ENCODE measurements at places on chromosomes 5 and 9.

DNA sequence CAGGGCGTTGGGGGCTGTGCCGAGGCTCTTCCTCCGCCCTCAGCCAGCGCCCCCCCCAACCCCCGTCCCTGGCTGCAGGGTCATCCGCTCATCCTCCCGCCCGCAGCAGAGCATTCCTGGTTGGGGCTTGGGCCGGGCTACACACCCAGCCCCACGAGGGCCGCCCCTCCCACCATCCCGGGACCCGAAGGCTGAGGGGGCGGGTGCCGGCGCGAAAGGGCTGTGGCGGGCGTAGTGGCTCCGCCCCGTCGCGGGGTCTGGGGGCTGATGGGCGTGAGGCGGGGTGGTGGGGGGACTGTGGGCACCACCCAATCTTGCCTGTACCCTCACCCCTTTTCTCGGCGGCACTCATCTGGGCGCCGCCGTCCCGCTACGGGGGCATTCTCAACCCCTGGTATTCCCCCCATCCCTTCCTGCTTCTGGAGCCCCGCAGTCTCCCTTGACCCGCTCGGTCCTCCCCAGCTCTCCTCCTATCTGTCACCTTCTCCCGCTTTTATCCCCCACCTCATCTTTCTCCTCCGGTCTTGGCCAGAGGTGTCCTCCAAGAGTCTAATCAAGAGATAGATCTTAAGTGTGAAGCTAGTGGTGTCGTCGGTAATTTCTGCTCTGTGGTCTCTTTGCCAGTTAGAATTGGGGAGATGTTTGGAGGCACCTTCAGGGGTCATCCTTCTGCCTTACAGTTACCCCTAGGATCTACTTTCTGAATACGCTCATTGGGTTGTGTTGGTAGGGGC lies 1.6 kb downstream of the FER start:
- H3K4me3 ChIP-seq: peak overlapping the region; percentile 92
- H3K36me3 ChIP-seq: no peaks in the 10 kb centered on the region
- H3K27ac ChIP-seq: peak overlapping the region; percentile 97
- H3K4me1 ChIP-seq: peaks cover 18% of the 10 kb centered on the region
- H3K27me3 ChIP-seq: no peaks in the 10 kb centered on the region

GRCh38 chr5:73365301-73365853 lies 83.2 kb downstream of the FOXD1 start:
- H3K27ac ChIP-seq: no peak overlapping the region
- H3K36me3 ChIP-seq: no peaks in the 10 kb centered on the region
- no peak overlapping the region for H3K4me3 ChIP-seq
- peaks cover 9% of the 10 kb centered on the region for H3K27me3 ChIP-seq

DNA sequence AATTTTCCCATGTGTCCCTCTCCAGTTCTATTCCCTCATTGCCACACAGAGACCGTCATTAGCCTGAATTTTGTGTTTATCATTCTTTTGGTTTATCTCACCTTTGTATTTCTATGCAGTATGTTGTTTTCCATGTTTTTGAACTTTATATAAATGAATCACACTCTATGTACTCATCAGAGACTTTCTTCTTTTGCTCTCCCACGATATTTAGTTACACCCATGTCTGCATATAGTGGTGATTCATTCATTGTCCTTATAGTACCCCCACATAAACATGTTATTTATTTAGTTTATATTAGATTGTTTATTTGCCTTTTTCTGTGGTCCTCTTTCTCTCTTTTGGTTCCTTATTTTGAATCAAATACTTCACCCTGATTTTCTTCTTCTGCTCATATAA lies 199.7 kb downstream of the FSTL4 start:
- no peak overlapping the region for H3K27ac ChIP-seq
- DNase-seq: no peak
- no peak overlapping the region for H3K4me3 ChIP-seq

DNA sequence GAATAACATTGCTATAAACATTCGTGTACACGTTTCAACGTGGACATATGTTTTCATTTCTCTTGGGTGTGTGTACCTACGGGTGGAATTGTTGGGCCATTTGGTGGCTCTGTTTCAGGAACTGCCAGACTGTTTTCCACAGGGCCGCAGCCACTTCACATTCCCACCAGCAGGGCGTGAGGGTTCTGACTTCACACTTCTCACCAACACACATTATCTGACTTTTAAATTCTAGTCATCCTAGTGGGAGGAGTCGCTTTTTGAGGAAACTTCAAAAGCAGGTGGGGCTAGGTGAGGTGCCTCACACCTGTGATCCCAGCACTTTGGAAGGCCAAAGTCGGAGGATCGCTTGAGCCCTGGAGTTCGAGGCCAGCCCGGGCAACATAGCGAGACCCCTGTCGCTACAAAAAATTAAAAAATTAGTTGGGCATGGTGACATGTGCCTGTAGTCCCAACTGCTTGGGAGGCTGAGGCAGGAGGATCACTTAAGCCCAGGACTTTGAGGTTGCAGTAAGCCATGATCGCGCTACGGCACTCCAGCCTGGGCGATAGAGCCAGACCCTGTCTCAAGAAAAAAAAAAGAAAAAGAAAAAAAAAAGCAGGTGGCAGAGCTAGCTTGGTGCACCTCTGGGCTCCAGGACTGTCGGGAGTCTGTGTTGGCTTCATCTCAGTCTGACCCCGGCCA lies 28.5 kb downstream of the TSPAN17 start:
- H3K4me3 ChIP-seq: no peak overlapping the region
- H3K27ac ChIP-seq: no peak overlapping the region

GRCh38 chr5:52748590-52748989 lies 39.1 kb upstream of the ITGA1 start:
- H3K4me3 ChIP-seq: no peak overlapping the region
- H3K27me3 ChIP-seq: no peaks in the 10 kb centered on the region
- no peak for DNase-seq
- no peaks in the 10 kb centered on the region for H3K36me3 ChIP-seq
- no peak overlapping the region for H3K27ac ChIP-seq
- no peaks in the 10 kb centered on the region for H3K4me1 ChIP-seq

DNA sequence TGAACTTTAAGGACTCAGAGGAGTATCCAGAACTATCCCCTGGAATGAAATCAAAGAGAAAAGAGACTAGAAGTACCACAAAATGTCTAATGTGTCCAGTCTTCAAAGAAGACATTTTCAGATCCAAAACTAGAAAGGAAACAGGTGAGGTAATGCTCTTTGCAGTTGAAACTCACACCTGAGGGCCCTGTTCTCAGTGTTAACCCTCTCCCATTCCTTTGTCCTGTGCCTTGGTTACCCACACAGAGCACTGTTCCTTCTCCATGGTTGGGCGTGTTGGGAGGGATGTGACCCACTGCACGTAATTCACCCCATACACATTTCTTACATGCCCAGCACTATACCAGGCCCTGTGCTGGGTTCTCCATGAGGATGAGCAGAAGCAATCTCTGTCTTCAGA lies 21.3 kb downstream of the MSANTD3 start:
- H3K27me3 ChIP-seq: no peaks in the 10 kb centered on the region
- no peaks in the 10 kb centered on the region for H3K36me3 ChIP-seq
- DNase-seq: no peak
- no peak overlapping the region for H3K27ac ChIP-seq

DNA sequence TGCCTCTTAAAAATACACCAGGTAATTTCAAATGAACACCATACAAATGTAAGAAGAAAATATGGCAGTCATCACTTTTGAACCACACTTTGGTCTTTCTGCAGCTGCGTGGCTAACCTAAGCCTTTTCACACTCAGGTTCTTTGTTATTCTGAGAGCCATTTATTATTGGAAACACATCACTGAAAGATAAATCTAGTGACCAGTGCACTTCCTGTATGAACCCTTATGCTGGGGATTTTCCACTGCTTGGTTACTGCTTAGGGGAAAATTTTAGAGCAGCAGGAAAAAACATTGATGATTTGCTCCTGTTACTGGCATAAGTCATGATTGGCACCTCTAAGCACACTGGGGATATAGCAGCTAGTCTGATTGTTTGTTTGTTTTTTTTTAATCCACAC lies 58.6 kb upstream of the RANBP3L start:
- H3K27ac ChIP-seq: no peak overlapping the region
- no peaks in the 10 kb centered on the region for H3K4me1 ChIP-seq
- no peak overlapping the region for H3K4me3 ChIP-seq
- no peaks in the 10 kb centered on the region for H3K36me3 ChIP-seq

DNA sequence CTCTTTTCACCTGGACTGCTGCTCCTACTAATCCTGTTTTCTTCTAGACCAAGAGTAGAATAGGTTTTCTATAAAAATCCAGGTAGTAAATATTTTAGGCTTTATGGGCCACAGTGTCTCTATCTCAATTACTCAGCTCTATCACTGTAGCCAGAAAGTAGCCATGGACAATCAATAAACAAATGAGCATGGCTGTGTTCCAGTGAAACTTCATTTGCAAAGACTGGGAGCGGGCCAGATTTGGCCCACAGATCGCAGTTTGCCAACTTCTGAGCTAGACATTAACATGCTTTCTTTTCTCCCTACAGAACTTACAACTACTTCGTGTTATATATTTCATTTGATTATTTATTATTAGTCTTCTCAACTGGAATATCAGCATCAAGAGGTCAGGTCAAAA lies 30.2 kb downstream of the BRINP1 start:
- DNase-seq: no peak
- H3K27me3 ChIP-seq: no peaks in the 10 kb centered on the region
- H3K27ac ChIP-seq: no peak overlapping the region
- H3K4me1 ChIP-seq: no peaks in the 10 kb centered on the region

- no peaks in the 10 kb centered on the region for H3K4me1 ChIP-seq
- DNase-seq: no peak
- H3K27ac ChIP-seq: no peak overlapping the region
- no peaks in the 10 kb centered on the region for H3K36me3 ChIP-seq
- H3K4me3 ChIP-seq: no peak overlapping the region
- no peaks in the 10 kb centered on the region for H3K27me3 ChIP-seq
Measured at GRCh38 chr5:180323160-180323559, 30.0 kb downstream of the GFPT2 start.

DNA sequence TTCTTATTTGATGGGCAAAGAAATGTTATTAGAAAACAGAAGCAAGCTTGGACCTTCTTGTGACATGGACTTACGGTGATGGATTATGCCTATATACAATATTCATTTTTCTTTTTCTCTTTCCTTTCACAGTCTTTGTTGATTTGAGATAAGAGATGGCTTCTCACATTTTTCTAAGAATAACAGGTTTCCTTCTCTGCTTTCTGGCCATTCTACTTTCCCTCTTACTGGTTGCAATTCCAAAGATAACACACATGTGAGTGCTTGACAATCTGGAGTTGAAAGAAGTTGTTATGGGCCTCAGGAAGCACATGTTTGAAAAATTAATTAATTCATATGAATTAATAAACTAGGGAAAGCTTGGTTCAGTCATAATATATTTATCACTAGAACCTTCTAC lies 89.8 kb upstream of the RPS23 start:
- no peaks in the 10 kb centered on the region for H3K36me3 ChIP-seq
- H3K27me3 ChIP-seq: no peaks in the 10 kb centered on the region
- no peak for DNase-seq

DNA sequence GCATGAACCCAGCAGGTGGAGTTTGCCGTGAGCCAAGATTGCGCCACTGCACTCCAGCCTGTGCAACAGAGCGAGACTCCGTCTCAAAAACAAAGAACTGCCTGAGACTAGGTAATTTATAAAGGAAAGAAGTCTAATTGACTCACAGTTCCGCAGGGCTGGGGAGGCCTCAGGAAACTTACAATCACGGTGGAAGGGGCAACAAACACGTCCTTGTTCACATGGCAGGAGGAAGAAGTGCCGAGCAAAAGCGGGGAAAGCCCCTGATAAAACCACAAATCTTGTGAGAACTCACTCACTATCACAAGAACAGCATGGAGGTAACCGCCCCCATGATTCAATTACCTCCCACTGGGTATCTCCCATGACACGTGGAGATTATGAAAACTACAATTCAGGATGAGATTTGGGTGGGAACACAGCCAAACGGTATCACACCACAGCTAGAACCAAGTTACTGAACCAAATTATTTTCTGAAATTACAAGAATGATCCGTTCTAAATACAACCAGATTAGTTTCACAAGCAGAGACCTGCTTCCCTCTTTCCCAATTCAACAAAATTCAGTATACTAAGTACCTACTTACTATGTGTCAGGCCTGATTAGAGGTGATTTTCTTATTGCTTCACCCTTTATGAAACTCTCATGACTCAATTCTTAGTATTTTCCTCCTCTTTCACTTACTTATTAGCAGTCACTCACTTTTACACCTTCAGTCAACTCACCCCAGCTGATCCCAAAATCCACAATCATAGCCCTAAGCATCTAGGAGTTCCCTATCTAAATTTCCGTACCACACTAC lies 8.4 kb downstream of the UBTD2 start:
- no peaks in the 10 kb centered on the region for H3K36me3 ChIP-seq
- H3K27me3 ChIP-seq: no peaks in the 10 kb centered on the region
- H3K4me3 ChIP-seq: no peak overlapping the region
- DNase-seq: no peak
- H3K27ac ChIP-seq: no peak overlapping the region

DNA sequence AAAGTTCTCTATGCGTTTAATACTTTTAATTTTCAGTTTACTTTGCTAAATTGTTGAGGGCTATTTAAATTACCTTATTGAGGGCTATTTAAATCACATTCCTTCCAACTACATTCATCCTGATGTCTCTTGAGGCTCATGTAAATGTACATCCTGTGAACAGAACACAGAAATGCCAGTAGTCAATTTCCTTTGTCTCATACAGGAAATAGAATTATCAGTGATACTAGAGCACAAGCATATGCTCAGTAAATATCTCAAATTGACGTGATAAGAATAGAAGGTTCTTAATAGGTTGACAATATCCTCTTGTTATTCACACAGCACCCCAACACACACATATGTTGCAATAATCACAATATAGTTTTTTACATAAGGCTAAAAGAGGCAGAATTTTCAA lies 449.0 kb downstream of the CYLC2 start:
- no peak overlapping the region for H3K27ac ChIP-seq
- no peaks in the 10 kb centered on the region for H3K27me3 ChIP-seq
- H3K36me3 ChIP-seq: no peaks in the 10 kb centered on the region
- no peaks in the 10 kb centered on the region for H3K4me1 ChIP-seq
- DNase-seq: no peak
- no peak overlapping the region for H3K4me3 ChIP-seq

DNA sequence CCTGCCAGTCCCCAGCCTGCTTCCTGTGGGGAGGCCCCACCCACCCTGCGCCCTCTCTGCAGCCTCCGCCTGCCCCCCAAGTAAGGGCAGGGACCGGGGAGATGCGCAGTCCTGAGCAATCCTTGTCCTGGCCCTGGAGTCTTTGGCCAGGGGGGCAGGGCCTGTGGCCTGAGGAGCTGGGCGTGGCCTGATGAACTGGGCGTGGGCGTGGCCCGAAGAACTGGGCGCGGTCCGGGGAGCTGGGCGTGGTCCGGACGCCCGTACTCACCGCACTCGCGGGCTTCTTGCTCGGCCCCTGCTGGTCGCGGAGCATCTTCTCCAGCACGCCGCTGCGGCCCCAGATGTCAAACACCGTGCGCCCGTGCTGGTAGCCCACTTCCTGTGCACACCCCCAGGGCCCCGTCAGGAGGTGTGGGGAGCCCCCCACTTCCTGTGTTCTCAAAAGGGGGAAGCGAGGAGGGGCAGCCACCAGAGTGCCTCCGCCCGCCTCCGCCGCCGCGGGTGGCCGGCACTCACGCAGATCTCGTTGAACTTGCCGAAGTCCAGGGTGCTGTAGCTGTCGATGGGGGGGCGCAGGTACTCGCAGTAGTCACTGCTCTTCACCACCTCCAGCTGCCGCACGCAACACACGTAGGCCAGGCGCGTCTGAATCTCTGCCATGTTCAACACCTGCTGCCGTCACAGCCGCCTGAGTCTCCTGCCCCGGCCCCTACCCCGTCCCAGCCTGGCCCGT lies 2.7 kb upstream of the NSMF start:
- peak; percentile 76 for DNase-seq
- no peaks in the 10 kb centered on the region for H3K36me3 ChIP-seq
- no peak overlapping the region for H3K27ac ChIP-seq
- peaks cover 12% of the 10 kb centered on the region for H3K4me1 ChIP-seq

Measured in transverse colon (tissue), 4 donors.